Tibial artery (tissue), 4 donors: ENCODE measurements at places on chromosomes 11 and 22.

DNA sequence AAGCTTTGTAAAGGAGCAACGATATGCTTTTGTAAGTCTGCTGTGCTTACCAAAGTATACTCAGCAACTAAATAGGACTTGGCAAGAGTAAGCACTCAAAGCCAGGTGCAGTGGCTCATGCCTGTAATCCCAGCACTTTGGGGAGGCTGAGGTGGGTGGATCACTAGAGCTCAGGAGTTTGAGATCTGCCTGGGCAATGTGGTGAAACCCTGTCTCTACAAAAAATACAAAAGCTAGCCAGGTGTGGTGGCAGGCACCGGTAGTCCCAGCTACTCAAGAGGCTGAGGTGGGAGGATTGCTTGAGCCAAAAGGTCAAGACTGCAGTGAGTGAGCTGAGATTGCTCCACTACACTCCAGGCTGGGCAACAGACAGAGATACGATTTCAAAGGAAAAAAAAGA lies 67.5 kb downstream of the PAK1 start:
- H3K27me3 ChIP-seq, result no peaks in the 10 kb centered on the region
- H3K4me3 ChIP-seq, result no peak overlapping the region

DNA sequence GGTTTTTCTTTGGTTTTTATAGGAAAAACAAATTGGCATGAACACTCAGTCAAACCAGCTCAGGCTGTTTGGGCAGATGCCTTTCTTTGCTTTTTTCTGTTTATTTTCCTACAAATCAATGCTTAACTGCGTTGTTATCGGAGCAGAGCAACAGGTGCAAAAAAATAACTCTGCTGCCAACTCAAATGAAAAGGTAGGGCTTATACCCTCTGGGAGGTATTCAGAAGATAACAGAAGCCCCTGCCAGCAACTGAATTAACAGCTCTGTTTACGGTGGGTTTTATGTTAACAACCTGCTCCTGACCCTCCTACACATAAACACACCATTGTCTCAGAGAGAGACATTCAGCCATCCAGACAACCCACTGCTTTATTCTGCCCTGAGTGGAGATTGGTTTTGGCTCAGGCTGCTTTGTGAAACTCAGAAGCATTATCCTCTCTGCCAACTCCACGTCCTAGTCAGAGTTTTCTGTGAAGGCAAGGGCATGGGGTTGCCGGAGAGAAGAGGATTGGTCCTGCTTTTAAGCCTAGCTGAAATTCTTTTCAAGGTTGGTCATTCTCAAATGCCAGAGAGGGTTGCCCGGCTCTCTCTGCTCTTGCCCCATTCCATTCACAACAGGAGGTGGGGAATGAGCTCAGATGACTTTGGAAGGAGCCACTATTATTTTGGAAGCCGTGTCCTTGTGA lies 11.4 kb downstream of the EHF start:
- H3K4me1 ChIP-seq, result no peaks in the 10 kb centered on the region
- no peaks in the 10 kb centered on the region for H3K27me3 ChIP-seq
- no peak overlapping the region for H3K4me3 ChIP-seq
- H3K36me3 ChIP-seq, result no peaks in the 10 kb centered on the region
- H3K27ac ChIP-seq, result no peak overlapping the region

DNA sequence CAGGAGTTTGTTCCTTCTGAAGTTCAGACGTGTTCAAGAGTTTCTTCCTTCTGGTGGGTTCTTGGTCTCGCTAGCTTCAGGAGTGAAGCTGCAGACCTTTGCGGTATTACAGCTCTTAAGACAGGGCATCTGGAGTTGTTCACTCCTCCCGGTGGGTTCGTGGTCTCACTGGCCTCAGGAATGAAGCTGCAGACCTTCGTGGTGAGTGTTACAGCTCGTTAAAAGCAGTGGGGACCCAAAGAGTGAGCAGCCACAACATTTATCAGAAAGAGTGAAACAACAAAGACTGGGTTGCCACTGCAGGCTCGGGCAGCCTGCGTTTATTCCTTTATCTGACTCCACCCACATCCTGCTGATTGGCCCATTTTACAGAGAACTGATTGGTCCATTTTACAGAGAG lies 373.1 kb downstream of the ETS1 start:
- H3K27me3 ChIP-seq, result no peaks in the 10 kb centered on the region
- H3K4me1 ChIP-seq, result no peaks in the 10 kb centered on the region
- no peak for DNase-seq

DNA sequence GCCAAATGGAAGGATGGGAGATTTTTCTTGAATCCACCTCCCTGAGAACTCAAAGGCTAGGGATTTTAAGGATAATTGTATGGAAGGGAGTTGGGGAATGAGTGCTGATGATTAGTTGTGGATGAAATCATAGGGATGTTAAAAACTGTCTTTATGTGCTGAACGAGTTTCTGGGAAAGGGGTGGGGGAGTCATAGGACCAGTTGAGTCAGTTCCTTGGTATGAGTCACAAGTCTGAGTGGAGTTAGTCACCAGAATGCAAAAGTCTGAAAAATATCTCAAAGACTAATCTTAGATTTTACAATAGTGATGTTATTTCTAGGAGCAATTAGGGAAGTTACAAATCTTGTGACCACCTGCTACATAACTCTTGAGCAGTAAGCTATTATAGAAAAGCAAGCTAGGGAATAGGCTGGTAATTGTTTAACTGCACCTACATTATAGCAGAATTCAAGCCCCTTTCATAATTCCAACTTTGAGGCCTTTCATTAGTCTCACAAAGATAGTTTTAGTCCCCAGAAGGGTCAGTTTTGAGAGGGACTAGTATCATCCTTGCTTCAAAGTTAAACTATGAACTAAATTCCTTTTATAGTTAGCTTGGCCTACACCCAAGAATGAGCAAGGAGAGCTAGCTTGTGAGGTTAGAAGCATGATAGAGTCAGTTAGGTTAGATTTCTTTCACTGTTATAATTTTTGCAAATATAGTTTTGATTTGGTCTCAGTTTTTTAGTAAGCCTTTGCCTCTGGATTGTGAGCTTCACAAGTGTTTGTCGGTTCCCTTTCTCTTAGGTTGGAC lies 668.0 kb downstream of the ETS1 start:
- DNase-seq, result no peak
- H3K4me3 ChIP-seq, result no peak overlapping the region

DNA sequence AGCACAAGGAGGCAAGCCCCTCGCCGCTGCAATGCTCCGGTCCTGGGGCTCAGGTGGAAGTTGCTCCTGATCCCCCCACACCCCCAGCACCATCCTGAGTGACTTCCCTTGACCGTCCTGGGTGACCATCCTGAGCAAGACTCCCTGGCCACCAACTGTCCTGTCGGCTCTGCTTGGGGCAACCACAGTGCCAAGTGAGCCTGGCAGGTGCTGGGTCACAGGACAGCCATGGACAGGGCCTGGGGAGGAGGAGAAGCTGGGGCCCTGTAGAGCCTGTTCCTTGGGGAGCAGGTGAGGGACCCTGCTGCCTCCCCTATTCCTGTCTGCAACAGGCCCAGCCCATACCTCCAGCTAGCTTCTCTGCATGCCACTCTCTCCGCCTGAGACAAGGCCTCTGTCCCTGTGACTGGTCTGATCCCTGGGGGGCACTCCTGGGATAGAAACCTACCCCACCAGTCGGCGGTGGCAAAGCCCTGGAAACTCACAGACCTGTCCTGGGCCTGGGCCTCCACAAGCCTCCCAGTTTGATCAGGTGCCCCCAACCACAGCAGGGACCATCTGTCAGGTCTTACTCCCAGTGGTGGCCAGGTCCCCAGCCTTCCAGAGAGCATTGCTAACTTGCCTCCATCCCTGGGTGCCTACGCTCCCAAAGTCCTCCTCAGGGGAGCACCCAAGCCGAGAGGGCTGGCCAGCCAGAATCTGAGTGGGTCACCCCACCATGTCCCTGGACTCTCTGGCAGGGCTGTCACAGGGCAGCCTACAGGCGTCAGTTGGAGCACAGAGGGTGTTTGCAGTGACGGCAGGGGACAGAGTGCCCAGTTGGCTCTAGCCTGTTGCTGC lies 68.7 kb upstream of the WNT7B start:
- H3K4me3 ChIP-seq, result peak overlapping the region; percentile 67
- H3K27ac ChIP-seq, result peak overlapping the region; percentile 98
- peaks cover 81% of the 10 kb centered on the region for H3K4me1 ChIP-seq
- no peaks in the 10 kb centered on the region for H3K27me3 ChIP-seq
- peak; percentile 93 for DNase-seq

DNA sequence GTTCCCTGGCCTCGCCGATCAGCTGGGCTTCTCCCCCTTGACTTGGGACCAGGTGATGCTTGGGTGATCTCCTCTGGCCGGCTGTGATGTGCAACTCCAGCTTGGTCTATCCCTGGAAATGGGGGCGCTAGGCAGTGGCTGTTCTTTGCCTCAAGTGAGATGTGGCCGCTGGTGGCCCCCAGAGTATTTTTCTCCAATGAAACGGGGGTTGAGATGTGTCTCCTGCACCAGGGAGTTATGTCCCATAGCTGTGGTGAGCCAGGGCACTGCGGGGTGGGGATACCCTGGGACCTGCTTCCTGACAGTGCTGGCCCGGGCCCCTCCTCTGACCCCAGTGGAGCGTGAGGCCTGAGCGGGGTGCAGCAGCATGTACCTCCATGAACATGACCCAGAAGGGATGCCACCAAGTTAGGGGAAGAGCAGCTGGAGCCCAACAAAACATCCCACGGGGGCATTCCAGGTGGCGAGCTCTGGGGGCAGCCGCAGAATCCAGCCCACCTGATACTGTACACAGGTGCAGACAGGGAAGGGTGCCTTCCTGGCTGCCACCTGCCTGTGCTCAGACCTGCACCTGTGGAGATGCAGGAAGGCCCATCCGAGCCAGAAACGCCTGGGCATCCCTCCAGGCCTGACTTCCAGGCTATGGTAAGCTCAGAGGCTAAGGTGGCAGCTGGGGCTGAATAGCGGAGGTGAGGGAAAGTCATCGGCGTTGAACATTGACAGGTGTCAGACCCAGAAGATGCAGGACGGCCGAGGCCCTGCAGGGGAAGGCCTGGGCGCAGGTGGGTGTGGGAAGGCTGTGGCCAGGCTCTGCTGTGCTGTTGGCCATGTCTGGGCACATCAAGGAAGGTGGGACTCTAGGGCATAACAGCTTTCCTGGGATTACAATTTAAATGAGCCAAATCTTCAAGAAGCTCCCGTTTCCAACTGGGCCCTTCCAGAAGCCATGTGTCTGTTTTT lies 97.3 kb downstream of the CTTN start:
- H3K27me3 ChIP-seq, result no peaks in the 10 kb centered on the region
- DNase-seq, result peak; percentile 47
- no peak overlapping the region for H3K4me3 ChIP-seq
- no peak overlapping the region for H3K27ac ChIP-seq
- no peaks in the 10 kb centered on the region for H3K4me1 ChIP-seq
- H3K36me3 ChIP-seq, result no peaks in the 10 kb centered on the region

GRCh38 chr22:25881210-25881755 lies 139.3 kb downstream of the MYO18B start:
- H3K27me3 ChIP-seq, result no peaks in the 10 kb centered on the region
- H3K4me1 ChIP-seq, result no peaks in the 10 kb centered on the region
- H3K4me3 ChIP-seq, result no peak overlapping the region
- no peak overlapping the region for H3K27ac ChIP-seq
- DNase-seq, result no peak

- peaks cover 75% of the 10 kb centered on the region for H3K27me3 ChIP-seq
- no peaks in the 10 kb centered on the region for H3K4me1 ChIP-seq
- H3K27ac ChIP-seq, result no peak overlapping the region
- no peak overlapping the region for H3K4me3 ChIP-seq
- DNase-seq, result no peak
Observed at GRCh38 chr11:437228-437870, 4.5 kb downstream of the ANO9 start.

DNA sequence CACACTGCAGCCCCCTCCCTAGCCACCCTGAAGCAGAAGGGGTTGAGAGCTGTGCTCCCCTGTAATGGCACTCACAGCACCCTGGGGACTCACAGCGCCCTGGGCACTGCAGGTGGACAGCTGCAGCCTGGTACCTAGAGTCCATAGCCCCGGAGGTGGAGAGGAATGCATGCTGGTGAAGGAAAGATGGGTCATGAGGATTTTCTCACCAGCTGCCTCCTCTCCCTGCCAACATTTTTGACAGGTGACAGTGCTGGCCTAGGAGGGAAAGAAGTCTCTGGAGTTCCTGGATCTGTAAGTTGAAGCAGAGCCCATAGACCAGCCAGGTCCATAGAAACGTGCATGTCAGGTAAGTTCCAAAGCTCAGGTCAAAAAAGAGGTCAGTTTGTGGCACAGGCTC lies 330.5 kb downstream of the TENM4 start:
- H3K27ac ChIP-seq, result no peak overlapping the region
- H3K36me3 ChIP-seq, result no peaks in the 10 kb centered on the region
- no peak overlapping the region for H3K4me3 ChIP-seq
- H3K27me3 ChIP-seq, result no peaks in the 10 kb centered on the region
- no peaks in the 10 kb centered on the region for H3K4me1 ChIP-seq

DNA sequence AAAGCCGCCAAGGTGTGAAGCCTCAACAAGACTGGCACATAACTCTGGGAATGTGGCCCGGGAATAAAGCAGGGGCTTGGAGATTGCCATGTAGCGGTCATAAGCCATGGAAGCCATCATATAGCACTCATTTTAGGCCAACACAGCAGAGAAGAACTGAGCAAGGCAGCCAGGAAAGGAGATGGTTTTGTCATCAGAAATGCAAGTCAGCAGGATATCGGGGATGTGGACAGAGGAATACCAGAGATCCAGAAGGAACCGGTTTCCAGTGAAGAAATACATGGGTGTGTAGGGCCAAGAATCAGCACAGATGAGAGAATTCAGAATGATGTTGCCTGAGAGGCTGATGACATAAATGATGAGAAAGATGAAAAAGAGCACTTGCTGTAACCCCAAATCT lies 3.0 kb upstream of the OR9G4 start:
- no peaks in the 10 kb centered on the region for H3K4me1 ChIP-seq
- no peak overlapping the region for H3K4me3 ChIP-seq
- H3K36me3 ChIP-seq, result no peaks in the 10 kb centered on the region

DNA sequence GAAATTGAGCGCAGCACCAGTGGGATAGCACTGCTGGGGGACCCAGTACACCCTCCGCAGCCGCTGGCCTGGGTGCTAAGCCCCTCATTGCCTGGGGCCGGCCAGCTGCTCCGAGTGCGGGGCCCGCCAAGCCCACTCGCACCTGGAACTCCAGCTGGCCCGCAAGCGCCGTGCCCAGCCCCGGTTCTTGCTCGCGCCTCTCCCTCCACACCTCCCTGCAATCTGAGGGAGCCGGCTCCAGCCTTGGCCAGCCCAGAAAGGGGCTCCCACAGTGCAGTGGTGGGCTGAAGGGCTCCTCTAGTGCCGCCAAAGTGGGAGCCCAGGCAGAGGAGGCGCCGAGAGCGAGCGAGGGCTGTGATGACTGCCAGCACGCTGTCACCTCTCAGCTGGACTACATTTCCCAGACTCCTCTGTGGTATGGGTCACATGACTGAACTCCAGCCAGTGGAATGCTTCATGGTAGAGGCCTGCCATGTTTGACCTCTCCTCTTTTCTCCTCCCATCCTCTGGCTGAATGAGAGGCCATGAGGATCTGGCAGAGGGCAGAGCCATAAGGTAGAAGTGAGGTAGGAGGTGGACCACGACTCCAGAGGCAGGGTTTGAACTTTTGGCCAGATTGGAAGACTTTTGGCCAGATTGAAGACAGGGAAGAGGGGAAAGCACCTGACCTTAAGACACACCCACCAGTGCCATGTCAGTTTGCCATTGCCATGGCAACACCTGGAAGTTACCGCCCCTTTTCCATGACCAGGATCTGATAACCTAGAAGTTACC lies 6.2 kb downstream of the MRGPRD start:
- no peak overlapping the region for H3K4me3 ChIP-seq
- H3K4me1 ChIP-seq, result peaks cover 7% of the 10 kb centered on the region
- peak; percentile 54 for DNase-seq
- H3K27me3 ChIP-seq, result no peaks in the 10 kb centered on the region
- H3K27ac ChIP-seq, result no peak overlapping the region

GRCh38 chr11:83656796-83657330 lies 370.7 kb upstream of the CCDC90B start:
- no peak overlapping the region for H3K4me3 ChIP-seq
- H3K36me3 ChIP-seq, result no peaks in the 10 kb centered on the region
- no peak for DNase-seq

GRCh38 chr11:115610908-115611307 lies 106.7 kb upstream of the CADM1 start:
- no peaks in the 10 kb centered on the region for H3K27me3 ChIP-seq
- DNase-seq, result no peak
- no peak overlapping the region for H3K4me3 ChIP-seq
- no peaks in the 10 kb centered on the region for H3K36me3 ChIP-seq
- no peak overlapping the region for H3K27ac ChIP-seq
